NCI-H460 (cell line): ENCODE measurements at places on chromosomes 7 and 10. TPM values are rescaled to one million over a fixed set of nuclear protein-coding genes. Genes with fewer than 3 reads are reported as not detected.

DNA sequence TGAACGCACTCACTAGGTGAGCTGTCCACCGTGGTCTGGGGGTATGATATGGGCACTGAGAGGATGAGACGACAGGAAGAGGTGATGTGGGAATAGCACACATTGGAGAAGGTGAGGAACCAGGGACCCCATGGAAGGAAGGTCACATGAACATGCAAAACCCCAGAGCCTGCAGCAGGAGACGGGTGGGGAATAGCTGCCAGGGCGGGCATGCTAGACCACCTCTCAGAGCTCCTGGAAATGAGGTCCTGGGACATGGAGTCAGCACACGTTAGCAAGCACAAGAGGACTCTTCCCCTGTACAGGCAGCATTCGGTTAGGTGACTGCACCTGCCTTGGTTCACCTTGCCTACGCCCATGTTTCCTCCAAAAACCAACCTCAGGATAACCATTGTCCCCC, 8.1 kb downstream of the FAM131B start:
- no peak for DNase-seq

GRCh38 chr10:60498985-60499384, 109.3 kb upstream of the ANK3 start:
- DNase-seq: no peak

DNA sequence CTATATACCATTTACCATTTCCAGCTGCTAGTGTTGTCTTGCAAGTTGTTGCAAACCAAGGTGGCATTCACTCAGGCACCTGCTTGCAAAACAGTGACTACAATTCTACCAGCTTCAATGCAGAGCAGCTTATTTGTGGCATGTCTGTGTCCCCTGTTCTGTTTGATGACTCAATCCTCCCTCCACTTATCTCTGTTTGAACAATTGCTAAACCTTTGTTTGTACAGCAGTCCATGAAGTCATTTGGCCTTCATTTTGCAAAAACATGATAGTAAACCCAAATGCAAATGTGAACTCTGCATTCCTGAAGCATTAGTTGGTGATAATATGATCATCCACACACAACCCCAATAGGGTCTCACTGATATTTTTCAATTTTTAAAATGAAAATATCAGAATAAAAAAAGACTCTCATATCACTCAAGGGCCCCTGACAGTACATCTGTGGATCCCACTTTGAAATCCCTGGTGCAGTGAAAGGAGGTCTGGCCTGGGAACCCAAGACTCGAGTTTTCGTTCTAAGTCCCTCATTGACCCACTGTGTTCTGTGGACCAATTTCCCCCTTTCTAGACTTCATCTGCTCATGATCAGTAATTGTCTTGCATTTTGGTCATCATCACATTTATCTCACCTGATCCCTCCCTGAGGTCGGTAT, 425.4 kb downstream of the RPS24 start:
- peak; percentile 11 for DNase-seq

DNA sequence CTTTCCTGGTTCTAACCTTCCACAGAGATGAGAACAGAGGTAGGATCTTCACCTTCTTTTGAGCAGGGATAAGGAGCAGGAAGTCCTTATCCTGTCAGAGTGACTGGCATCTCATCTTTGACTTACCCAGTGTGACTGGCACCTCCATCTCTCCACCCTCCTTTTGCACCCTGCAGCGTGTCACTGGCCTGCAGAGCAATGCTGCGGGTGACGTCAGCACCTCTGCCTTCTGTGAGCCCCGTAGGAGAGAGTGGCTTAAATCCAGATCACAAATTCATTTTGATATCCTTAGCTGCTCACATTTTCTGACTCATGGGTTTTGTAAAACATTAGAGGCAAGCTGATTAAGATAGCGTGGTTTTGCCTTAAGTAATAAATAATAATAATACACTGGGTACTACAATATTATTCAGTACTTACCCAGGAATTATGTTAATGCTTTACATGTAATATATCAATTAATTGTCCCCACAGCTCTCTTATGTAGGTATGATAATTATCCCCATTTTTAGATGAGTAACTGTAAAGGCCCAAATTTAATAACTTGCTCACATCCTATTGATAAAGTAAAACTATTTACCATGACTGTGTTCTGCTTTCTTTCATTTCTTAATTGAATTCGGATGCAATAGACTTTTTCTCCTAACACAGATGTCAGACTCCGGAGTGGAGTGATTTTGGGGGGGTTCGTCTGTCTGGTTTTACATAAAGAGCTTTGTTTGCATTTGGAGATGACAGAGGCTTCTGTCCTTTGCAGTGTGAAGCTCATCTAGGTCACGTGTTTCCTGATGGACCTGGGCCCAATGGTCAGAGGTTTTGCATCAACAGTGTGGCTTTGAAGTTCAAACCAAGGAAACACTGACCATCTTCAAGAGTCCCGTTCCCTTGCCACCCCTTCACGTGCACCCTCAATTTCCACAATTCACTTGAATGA, 24.9 kb downstream of the MSRB2 start:
- no peak for DNase-seq

The PPP1R3A gene
- not detected in 2 replicates for total RNA-seq

DNA sequence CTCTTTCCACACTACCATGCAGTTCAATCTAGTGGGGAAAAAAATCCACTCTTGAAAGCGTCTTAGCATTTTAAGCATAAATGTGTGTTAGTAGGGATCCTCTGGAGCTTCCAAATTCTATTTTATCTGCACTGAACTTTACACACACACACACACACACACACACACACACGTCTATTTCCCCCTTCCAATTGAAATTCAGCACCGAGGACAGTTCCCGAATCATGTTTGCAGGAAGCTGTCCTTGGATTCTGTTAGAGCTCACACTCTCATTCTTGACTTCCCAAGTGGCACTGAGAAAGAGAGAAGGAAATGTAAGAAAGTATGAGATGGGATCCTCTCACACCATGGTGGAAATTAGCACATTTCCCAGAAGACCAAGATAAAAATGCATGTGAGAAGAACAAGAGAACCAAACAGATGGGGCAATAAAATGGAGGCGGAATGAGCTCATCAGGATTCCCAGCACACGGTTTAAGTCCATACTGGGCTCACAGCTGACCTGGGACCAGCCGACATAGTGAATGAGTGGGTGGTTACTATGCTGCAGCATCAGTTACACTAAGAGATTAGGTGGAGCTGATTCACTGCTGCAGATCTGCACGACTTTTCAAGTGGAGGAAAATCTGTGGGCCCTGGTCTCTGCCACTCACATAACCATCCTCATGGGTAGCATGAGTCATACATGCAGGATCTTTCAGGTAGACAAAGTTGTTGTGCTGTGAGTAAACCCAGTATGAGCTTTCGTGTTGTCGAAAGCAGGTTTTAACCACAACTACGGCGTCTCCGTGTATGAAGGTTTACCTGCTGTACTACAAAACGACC, 3.3 kb upstream of the NPTX2 start:
- peak; percentile 26 for DNase-seq

GRCh38 chr7:85104432-85105205, 82.2 kb downstream of the SEMA3D start:
- DNase-seq: peak; percentile 19

- DNase-seq: no peak
Observed at GRCh38 chr7:497946-498655, 21.5 kb downstream of the PDGFA start.

The NEBL gene
- 11.4 and 13.0 TPM in 2 replicates for total RNA-seq

The RAPGEF5 gene
- total RNA-seq: 0.84 and 0.87 TPM in 2 replicates

The NPC1L1 gene
- 0.09 TPM in 1 of 2 replicates, not detected in the other for total RNA-seq

The FAM25G gene
- not detected in 2 replicates for total RNA-seq

GRCh38 chr10:20644421-20644820, 252.7 kb downstream of the NEBL start:
- no peak for DNase-seq

- DNase-seq: no peak
Observed at GRCh38 chr7:28621369-28621841, 209.1 kb downstream of the CREB5 start.

- DNase-seq: no peak
Observed at GRCh38 chr7:157329447-157329846, 7.4 kb upstream of the DNAJB6 start.

DNA sequence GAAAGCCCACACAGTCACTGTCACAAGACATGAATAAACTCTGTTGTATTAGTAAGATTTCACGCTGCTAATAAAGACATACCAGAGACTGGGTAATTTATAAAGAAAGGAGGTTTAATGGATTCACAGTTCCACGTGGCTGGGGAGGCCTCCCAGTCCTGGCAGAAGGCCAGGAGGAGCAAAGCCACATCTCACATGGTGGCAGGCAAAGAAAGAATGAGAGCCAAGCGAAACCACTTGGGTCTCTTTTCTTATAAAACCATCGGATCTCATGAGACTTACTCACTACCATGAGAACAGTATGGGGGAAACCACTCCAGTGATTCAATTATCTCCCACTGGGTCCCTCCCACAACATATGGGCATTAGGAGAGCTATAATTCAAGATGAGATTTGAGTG, 110.2 kb downstream of the ST8SIA6 start:
- DNase-seq: no peak

The TBX20 gene
- not detected in 2 replicates for total RNA-seq

DNA sequence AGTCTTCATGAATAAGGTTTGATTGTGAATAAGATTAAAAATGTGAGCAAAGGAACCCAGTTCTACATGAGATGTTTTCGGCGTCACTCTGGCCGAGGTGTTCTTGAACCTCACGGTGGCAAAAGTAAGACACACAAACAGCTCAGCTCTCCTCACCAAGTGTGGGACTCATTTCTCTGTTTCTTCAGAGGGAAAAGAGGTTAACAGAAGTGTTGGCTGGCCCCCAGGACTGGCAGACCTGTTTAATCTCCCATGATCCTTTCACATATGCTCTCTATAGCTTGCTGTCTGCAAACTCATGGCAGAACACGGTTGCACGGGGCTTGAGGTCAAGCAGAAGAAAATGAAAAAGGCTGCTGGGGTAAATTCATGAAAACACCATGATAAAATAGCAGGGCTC, 394.4 kb downstream of the CALN1 start:
- DNase-seq: no peak

The SHOC2 gene
- 32.0 and 34.8 TPM in 2 replicates for total RNA-seq

DNA sequence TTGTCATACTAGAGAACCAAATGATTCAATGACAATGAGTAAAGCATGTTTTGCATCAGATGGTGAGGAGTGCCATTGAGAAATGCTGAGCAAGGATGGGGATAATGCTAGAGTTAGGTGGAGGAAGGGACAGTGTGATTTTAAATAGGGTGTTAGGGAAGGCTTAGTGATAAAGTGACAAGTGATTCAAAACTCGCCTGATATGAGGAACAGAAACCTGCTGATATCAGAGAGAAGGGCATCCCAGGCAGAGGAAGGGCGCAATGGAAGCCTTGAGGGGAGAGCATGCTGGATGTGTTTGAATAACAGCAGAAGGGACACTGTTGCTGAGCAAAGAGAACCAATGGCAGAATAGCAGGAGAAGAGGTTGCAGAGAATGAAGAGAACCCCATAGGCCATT, 196.2 kb downstream of the NRG3 start:
- DNase-seq: no peak

DNA sequence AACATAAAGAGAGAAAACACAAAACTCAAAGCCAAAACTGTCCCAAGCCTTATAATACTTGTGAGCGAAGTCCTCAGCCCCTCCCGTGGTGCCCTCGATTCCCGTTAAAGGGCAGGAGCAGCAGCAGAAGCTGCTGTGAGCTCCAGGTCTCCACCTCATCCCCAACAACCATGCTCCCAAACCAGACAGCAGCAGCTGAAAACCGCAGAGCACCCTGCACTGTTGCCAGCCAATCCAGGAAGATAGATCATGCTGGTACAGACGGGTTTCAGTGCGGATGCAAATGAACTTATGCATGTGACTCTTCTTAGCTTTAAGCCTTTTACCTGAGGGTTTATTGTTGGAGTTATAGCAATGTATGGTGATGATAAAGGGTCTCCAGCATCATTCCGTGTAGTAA, 97.9 kb downstream of the DNAJB6 start:
- DNase-seq: no peak

DNA sequence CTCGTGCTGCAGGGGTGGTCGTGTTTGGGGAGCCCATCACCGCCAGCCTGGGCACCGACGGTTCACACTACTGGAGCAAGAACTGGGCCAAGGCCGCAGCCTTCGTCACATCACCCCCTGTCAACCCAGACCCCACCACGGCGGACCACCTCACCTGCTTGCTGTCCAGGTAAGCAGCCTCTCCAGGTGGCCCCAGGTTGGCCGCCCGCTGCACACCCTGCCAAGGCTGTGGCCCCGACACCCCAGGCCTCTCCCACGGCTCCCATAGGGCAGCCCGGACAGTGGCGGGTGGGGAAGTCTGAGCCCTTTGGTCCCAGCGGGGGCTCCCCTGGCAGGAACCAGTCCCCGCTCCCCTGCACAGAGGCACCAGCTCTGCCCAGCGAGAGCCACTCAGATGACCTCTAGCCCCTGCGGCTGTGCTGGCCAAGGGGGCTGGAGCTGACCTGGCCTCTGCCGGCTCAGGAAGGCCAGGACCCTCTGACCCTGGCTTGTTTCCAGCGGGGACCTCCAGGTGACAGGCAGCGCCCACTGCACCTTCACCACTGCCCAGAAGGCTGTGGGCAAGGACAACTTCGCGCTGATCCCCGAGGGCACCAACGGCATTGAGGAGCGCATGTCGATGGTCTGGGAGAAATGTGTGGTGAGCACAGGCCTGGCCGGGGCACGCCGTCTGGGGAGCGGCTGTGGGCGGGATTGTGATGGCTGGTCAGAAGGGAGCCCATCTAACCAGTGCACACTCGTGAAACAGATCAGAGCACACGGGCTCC, 13.8 kb downstream of the DPYSL4 start:
- no peak for DNase-seq

DNA sequence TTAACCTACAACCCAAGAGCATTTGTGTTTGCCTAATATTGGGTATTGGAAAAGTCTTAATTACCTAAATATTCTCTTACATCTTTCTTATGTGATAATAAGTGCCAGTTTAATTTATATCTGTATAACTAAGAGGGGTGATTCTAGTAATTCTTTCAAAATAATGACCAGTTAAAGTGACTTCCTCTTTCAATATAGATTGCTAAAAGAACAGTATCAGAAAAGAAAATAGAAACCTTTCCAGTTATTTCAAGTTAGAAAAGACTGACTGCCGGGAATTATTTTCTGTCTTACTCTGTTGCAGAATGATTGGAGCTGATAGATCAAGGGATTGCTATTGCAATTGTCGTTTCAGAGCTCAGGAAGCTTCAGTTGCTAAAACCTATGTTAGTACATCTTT, 525.0 kb upstream of the SEMA3D start:
- DNase-seq: no peak

DNA sequence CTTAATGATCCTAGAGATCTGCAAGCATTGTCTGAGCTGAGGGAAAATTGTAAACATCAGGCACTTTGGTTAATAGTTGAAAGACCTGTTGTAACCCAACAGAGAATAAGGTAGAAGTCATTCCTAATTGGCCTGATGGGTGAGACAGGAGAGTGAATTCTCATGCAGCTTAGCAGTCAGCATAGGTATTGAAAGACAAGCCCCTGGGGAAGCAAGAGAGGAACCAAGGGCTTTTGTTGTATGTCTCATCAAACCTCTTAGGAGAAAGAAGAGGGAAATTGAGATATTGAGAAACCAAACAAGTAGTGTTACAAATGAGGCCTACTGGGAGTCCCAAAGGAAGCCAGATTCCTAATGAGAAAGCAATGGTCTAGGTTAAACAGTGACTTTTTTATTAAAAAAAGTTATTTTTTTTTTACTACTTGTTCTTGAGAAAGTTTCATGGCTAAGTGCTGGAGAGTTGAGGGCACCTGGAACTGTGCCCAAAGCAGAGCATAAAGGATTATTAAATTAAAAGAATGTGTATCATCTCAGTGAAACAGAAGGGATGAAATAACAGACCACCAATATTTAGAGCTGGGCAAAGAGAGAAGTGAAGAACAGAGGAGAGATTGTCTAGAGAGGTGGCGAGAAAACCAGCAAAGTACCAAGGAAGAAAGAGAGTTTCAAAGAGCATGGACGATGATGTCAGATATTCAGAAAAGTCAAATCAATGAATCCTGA, 168.9 kb downstream of the CDK14 start:
- no peak for DNase-seq

The BCCIP gene
- total RNA-seq: 85.3 and 102 TPM in 2 replicates

GRCh38 chr10:28947171-28947570, 269.9 kb downstream of the BAMBI start:
- DNase-seq: no peak
